ENCODE measurements at places on chromosomes 1 and 21. TPM values are rescaled to one million over a fixed set of nuclear protein-coding genes. Genes with fewer than 3 reads are reported as not detected.
A peak's percentile ranks its signal among the peaks of the same experiment; 100 is the strongest.

GRCh38 chr21:24294171-24294570 lies 1313.1 kb downstream of the MRPL39 start:
- no peak overlapping the region for H3K4me3 ChIP-seq
- no peaks in the 10 kb centered on the region for H3K4me1 ChIP-seq
- H3K36me3 ChIP-seq, result no peaks in the 10 kb centered on the region
- no peak overlapping the region for H3K27ac ChIP-seq
- no peak for DNase-seq

DNA sequence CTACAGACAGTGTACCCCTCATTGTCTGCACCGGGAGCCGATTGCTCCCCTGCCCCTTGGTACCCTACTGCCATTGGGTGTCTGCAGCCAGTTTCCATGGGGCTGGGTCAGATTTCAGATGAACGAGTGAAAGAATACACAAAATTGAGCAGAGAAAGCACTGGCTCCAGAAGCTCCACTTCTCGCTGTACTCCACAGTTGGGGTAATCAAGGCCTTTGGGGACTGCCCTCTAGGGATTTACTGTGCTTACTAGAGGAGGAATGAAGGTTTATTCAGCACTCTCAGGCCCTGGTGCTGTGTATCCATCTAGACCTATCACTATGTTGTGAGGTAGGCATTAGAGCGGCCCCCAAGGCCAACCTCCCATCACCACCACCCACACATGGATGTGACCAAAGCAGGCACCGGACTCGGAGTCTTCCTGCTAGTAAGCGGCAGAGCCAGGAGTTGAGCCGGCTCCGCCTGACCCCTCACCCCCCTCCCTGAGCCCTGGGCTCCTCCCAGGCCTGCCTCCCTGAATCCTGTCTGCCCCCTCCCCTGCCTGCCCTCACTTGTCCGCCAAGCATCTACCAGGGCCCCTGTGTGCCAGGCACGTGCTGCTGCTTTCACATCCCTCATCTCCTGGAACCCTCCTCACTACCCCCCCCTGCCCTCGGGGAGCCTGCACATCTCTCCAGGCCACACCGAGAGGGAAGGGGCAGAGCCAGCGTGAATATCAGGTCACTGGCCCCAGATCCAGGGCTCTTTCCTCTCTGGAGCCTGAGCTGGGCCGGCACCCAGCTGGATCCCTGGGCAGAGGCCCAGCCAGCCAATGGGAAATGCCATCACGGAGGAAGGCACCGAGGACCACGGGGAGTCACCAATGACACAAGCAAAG lies 23.3 kb downstream of the KCNN3 start:
- no peaks in the 10 kb centered on the region for H3K27me3 ChIP-seq
- no peak overlapping the region for H3K4me3 ChIP-seq
- no peaks in the 10 kb centered on the region for H3K4me1 ChIP-seq
- DNase-seq, result no peak
- H3K36me3 ChIP-seq, result no peaks in the 10 kb centered on the region

- no peak for DNase-seq
- no peaks in the 10 kb centered on the region for H3K36me3 ChIP-seq
- no peaks in the 10 kb centered on the region for H3K27me3 ChIP-seq
- no peak overlapping the region for H3K27ac ChIP-seq
These were observed 393.2 kb downstream of the COL11A1 start for GRCh38 chr1:102715150-102715549.

DNA sequence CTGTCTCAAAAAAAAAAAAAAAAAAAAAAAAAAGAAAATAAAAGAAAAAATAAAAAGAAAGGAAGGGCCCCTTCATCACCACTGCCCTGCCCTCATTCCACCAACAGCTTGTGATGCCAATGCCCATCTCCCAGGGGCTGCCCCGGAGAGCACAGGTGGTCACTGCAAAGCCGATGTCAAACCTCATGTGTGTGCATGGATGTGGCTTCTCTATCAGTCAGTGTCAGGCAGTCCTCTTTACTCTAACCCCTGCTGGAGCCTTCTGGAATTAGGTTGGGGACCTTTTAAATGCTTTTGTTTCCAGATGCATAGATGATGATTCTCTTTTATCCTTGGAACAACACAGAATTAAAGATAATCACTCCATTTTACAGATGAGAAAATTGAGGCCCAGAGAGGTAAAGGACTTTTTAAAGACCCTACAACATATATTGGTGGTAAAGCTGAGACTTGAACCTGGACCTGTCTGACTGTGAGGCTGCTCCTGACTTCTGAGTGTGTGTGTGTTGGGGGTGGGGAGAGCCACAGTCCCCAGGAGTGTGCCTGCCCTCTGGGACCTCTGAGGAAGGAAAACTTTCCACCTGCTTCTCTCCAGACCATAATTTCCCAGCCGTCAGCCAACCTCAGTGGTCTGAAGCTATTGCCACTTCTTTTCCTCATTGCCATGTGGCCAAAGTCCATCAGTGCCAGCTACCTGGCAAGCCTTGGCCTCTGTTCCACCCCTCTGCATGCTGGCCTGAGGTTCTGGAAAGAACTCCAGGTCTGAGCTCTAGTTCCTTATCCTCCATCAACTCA lies 3.0 kb upstream of the TMEM54 start:
- H3K27me3 ChIP-seq, result peaks cover 54% of the 10 kb centered on the region
- H3K4me1 ChIP-seq, result peaks cover 15% of the 10 kb centered on the region
- no peaks in the 10 kb centered on the region for H3K36me3 ChIP-seq
- H3K27ac ChIP-seq, result no peak overlapping the region

GRCh38 chr1:183000167-183000962 lies 22.9 kb upstream of the LAMC1 start:
- H3K4me3 ChIP-seq, result no peak overlapping the region
- no peak for DNase-seq
- no peaks in the 10 kb centered on the region for H3K27me3 ChIP-seq
- H3K36me3 ChIP-seq, result no peaks in the 10 kb centered on the region

DNA sequence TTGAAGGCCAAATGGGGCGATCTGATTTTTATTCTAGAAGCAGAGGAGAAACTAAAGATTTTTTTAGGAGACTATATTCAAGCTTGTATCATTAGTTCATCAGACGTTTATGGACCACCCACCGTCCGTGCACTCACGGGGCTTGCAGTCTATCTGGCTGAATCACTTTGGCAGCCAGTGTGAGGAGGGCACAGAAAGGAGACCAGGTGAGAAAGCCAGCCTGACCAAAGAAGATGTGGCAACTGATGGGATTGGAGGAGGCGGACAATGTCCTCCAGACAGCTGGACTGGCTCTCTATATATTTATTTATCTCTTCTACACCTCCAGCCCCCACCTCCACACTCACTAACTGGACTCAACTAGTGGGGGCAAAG lies 822 bp upstream of the ELOVL1 start:
- peak overlapping the region; percentile 92 for H3K27ac ChIP-seq
- DNase-seq, result no peak
- H3K4me1 ChIP-seq, result peaks cover 16% of the 10 kb centered on the region
- H3K27me3 ChIP-seq, result no peaks in the 10 kb centered on the region
- peaks cover 34% of the 10 kb centered on the region for H3K36me3 ChIP-seq
- peak overlapping the region; percentile 83 for H3K4me3 ChIP-seq

GRCh38 chr1:1164361-1164700 lies 9.3 kb upstream of the TTLL10 start:
- H3K27me3 ChIP-seq, result peaks cover 76% of the 10 kb centered on the region
- H3K4me1 ChIP-seq, result peaks cover 21% of the 10 kb centered on the region
- H3K4me3 ChIP-seq, result no peak overlapping the region
- no peak overlapping the region for H3K27ac ChIP-seq
- H3K36me3 ChIP-seq, result no peaks in the 10 kb centered on the region

GRCh38 chr1:27471477-27471876 lies 18.5 kb downstream of the WASF2 start:
- H3K27ac ChIP-seq, result peak overlapping the region; percentile 34
- no peak for DNase-seq
- H3K4me1 ChIP-seq, result peaks cover 86% of the 10 kb centered on the region
- H3K27me3 ChIP-seq, result no peaks in the 10 kb centered on the region

DNA sequence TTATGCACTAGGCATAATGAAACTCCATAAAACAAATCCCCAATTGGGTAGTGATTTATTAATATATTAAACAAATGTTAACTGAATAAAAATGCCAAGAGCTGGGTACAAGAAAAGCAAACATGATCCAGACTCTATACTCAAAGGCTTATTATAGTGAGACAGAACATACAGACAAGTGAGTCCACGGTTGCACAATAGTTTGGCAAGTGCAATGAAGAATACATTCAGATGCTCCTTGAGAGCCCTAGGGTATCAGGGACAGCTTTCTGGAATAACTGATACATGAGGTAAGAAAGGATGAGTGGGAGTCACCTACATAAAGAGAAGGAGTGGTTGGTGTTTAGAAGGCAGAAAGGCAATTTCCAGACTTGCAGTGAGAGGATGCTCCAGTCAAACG lies 85.1 kb downstream of the VAV3 start:
- H3K4me1 ChIP-seq, result peaks cover 22% of the 10 kb centered on the region
- no peaks in the 10 kb centered on the region for H3K27me3 ChIP-seq
- H3K4me3 ChIP-seq, result no peak overlapping the region

- no peaks in the 10 kb centered on the region for H3K27me3 ChIP-seq
- no peak for DNase-seq
- no peak overlapping the region for H3K4me3 ChIP-seq
- no peaks in the 10 kb centered on the region for H3K4me1 ChIP-seq
These were observed 179.1 kb upstream of the BEND5 start for GRCh38 chr1:48955774-48956173.

- H3K4me3 ChIP-seq, result no peak overlapping the region
- no peak overlapping the region for H3K27ac ChIP-seq
- H3K4me1 ChIP-seq, result no peaks in the 10 kb centered on the region
- H3K27me3 ChIP-seq, result no peaks in the 10 kb centered on the region
- DNase-seq, result no peak
- H3K36me3 ChIP-seq, result no peaks in the 10 kb centered on the region
These were observed 282.2 kb downstream of the NPHP4 start for GRCh38 chr1:5709976-5710375.

- H3K4me1 ChIP-seq, result no peaks in the 10 kb centered on the region
- H3K36me3 ChIP-seq, result no peaks in the 10 kb centered on the region
- DNase-seq, result no peak
- H3K27me3 ChIP-seq, result no peaks in the 10 kb centered on the region
These were observed 13.0 kb upstream of the MAP3K7CL start for GRCh38 chr21:29117372-29117955.

- H3K36me3 ChIP-seq, result no peaks in the 10 kb centered on the region
- DNase-seq, result peak; percentile 75
- no peaks in the 10 kb centered on the region for H3K27me3 ChIP-seq
- no peak overlapping the region for H3K27ac ChIP-seq
- peak overlapping the region; percentile 68 for H3K4me3 ChIP-seq
- H3K4me1 ChIP-seq, result peaks cover 25% of the 10 kb centered on the region
These were observed 871 bp downstream of the TUFT1 start for GRCh38 chr1:151540982-151541377.

DNA sequence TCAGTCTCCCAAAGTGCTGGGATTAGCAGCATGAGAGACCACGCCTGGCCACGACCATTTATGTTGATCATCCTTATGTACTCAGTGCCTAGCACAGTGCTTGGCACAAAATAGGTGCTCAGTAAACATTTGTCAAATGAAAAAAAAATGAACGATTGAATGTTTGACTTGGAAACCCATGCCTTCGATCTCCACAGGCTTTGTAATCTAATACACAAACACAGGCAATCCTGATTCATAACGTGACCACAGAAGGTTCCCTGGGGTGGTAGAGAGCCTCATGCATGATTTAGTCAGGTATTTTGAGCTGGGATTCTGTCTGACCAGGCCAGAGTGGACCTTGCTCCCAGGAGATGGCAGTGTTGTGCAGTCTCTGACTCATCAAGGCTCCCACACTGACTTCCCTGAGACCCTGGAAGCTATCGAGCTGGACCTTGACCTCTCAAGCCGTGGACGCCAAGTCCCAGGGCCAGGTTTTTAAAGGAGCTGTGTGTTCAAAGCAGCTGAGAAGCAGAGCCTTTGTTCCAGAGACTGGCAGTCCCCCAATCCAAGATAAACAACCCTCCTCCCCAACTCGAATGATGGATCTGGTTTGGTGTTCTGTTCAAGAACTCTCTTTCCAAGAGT lies 81.1 kb downstream of the PGM1 start:
- no peaks in the 10 kb centered on the region for H3K27me3 ChIP-seq
- no peak for DNase-seq
- H3K4me3 ChIP-seq, result no peak overlapping the region
- no peak overlapping the region for H3K27ac ChIP-seq

GRCh38 chr1:45507195-45507594 lies 7.1 kb downstream of the MMACHC start:
- H3K27me3 ChIP-seq, result no peaks in the 10 kb centered on the region
- no peaks in the 10 kb centered on the region for H3K4me1 ChIP-seq
- no peak overlapping the region for H3K4me3 ChIP-seq
- DNase-seq, result no peak
- peaks cover 39% of the 10 kb centered on the region for H3K36me3 ChIP-seq
- no peak overlapping the region for H3K27ac ChIP-seq

GRCh38 chr1:15277447-15277838 lies 30.4 kb downstream of the FHAD1 start:
- no peak overlapping the region for H3K27ac ChIP-seq
- peaks cover 4% of the 10 kb centered on the region for H3K4me1 ChIP-seq
- no peaks in the 10 kb centered on the region for H3K36me3 ChIP-seq

DNA sequence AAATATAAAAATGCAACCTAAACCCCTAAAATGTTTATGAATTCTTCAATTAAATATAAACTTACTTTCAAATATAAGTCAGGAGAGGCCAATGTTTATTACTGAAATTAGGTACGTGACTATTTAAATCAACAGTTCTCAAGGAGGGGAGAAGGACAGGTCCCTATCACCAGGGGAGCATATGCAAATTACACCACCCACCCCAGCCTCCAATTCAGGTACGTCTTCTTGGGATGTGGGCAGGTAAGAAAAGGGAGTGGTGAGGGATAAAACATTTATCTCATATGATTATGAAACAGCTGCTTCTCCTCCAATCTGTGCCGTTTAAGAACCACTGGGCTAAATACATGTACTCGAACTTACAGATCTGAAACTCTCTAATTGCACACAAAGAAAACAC lies 3.4 kb downstream of the COP1 start:
- H3K4me1 ChIP-seq, result peaks cover 31% of the 10 kb centered on the region
- H3K36me3 ChIP-seq, result no peaks in the 10 kb centered on the region
- H3K27me3 ChIP-seq, result no peaks in the 10 kb centered on the region
- no peak for DNase-seq

DNA sequence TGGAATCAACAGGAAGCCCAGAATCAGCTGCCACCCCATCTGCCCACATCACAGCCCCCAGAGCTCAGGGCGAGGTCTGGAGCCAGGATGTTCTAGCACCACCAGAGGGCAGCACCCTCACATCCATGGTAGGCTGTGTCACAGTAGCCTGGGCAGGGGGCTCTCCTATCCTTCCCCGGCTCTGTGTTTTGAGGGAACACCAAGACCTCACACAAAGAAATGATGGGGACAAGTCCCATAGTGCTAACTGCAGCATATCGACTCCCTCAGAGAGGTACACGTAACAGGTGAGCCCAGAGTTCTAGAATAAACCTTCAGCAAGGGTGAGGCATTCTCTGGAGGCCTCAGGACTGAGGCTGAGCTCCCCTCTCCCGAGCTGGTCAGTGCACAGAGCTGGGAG lies 2.3 kb upstream of the KCNC4 start:
- H3K4me3 ChIP-seq, result no peak overlapping the region
- DNase-seq, result peak; percentile 90
- H3K27me3 ChIP-seq, result peaks cover 21% of the 10 kb centered on the region
- no peak overlapping the region for H3K27ac ChIP-seq
- H3K36me3 ChIP-seq, result no peaks in the 10 kb centered on the region

RHCE gene
- polyA plus RNA-seq, result not detected

DCST1 gene
- polyA plus RNA-seq, result not detected

GPX7 gene
- 13.8 TPM for polyA plus RNA-seq

KCNJ9 gene
- polyA plus RNA-seq, result not detected

S100A10 gene
- polyA plus RNA-seq, result 91.9 TPM

BTF3L4 gene
- 40.2 TPM for polyA plus RNA-seq

HCRTR1 gene
- polyA plus RNA-seq, result not detected

IL19 gene
- polyA plus RNA-seq, result not detected

CTSS gene
- polyA plus RNA-seq, result 137 TPM

ZFP69B gene
- polyA plus RNA-seq, result 0.96 TPM

OR2L5 gene
- 0.03 TPM for polyA plus RNA-seq

FAM167B gene
- 2.3 TPM for polyA plus RNA-seq

RBM15 gene
- 4.1 TPM for polyA plus RNA-seq

Data from spleen (tissue), 13 donors.